ENCODE measurements at places on chromosomes 2 and 18.

- no peak for DNase-seq
Observed at GRCh38 chr2:16900405-16901025, 234.9 kb upstream of the CYRIA start.

DNA sequence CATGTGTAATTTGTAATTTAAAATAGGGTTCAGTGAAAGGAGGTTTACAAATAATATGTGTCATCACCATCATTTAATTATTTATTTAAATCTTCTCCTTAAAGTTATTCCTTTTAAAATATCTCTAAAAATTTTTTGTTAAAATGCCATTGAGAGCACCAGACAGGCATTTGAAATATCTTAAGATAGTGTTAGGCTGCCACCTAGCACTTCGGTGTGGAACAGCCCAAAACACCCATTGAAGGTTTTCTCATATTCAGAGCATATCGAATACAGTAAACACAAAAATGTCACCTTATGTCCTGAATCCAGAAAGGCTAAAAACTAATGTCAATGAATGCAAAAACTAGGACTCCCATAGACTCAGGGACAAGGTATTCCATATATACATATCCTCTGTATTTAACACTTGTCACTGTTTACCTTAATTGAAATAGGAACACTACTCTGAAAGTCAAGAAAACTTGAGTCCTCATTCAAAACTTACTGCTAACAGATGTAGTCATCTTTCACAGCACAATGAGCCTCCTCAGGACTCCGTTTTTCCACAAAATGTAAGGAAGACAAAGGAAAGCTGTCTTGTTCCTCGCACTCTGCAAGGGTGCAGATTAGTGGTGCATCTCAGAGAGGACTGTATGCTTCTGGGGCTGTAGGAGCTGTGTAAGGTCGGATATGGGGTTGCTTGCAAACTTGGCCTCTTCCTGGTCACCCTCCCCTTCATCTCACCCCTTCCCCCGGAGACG is 329.5 kb downstream of the PAX3 start:
- no peak for DNase-seq

GRCh38 chr2:11829324-11829946 is 83.0 kb downstream of the LPIN1 start:
- peak; percentile 25 for DNase-seq

DNA sequence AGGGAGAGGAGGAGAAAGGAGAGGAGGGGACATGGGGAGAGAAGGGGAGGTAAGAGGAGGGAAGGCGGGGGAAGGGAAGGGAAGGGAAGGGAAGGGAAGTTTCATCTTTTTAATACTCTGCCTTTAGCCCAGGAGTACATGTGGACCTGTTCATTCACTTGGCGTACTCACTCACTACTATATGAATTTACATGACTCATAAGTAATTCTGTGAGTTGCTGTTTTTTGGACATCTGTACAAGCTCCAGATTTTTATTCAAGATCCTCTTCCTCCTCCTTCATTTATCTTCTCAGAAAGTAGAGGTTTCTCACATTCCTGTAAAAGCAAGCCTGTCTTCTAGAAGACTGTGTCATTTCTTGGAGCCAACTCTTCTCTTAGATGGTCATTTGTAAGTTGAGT is 84.6 kb downstream of the RDH14 start:
- no peak for DNase-seq

DNA sequence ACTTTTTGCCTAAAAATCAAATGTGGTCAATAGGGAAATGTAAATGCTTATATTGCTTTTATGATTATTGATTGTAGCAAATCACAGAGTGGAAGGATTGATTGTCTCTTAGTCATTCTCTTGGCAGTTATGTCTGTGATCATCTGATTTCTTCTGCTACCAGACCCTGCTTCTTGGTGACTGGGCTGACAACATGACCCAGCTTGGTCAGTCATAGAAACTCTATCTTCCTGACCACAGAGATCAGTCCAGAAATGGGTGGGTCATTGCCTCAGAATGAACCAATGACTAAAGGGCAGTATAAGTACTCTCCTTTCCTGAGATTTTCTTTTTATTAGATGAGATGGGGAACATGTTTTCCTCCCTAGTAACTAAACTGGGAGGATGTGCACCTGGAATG is 87.6 kb downstream of the MAIP1 start:
- no peak for DNase-seq

DNA sequence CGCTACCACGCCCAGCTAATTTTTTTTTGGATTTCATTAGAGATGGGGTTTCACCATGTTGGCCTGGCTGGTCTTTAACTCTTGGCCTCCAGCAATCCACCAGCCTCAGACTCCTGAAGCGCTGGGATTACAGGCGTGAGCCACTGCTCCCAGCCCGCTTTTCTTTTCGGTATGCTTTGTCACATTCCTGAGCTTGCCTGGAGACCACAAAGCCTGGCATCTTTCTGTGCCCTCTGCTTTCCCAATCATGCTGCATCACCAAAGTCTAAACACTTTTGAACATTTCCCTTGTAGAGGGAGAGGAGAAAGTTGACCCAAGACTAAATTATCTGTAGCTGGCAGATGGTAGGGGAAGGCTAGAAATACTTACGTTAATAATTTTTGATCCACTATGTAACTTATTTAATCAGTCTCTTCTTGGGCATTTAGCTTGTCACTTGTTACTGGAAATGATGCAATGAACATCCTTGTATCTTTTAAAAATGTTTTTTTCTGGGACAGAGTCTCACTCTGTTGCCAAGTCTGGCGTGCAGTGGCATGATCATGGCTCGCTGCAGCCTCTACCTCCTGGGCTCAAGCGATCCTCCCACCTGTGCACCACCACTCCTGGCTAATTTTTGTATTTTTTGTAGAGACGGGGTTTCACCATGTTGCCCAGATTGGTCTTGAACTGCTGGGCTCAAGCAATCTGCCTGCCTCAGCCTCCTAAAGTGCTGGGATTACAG is 2.7 kb upstream of the NPC1 start:
- DNase-seq, result no peak
